Kidney capillary endothelial cell (primary cell): ENCODE measurements at places on chromosomes 7 and 10.

DNA sequence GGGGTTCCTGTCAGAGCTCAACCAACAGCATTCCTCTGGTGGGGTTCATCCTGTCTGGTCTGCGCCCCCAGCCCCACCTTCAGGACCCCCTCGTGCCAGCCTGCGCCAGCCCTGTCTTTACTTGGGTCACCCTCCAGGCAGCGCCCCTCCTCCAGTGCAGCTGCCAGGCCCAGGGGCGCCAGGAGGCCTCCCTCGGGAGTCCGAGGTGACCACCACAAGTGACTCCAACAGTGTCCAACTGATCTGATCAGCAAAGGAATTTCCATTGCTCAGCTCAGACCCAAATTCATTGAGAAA, 10.6 kb downstream of the WDR86 start:
- DNase-seq = no peak

- no peak for DNase-seq
Measured at GRCh38 chr7:140013676-140014075, 49.1 kb downstream of the PARP12 start.

- DNase-seq = peak; percentile 7
Measured at GRCh38 chr7:53218730-53219504, 183.5 kb downstream of the POM121L12 start.

DNA sequence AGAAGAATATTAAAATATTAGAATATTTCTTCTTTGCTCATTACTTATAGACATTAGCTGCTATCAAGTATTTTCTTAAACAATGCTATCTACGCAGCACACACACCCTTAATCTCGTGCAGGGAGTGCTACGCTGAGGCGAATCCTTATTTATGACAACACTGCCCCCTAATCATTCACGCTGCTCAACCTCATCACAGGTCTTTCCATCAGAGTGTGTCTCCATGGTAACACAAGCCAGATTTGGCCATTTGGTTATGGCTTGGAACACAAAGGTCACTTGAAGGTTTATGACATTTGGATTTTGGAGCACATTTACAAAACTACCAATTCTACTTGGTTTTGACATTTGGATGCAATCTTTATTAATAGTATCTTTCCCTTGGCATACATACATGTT, 45.4 kb upstream of the MYO3A start:
- DNase-seq = no peak

DNA sequence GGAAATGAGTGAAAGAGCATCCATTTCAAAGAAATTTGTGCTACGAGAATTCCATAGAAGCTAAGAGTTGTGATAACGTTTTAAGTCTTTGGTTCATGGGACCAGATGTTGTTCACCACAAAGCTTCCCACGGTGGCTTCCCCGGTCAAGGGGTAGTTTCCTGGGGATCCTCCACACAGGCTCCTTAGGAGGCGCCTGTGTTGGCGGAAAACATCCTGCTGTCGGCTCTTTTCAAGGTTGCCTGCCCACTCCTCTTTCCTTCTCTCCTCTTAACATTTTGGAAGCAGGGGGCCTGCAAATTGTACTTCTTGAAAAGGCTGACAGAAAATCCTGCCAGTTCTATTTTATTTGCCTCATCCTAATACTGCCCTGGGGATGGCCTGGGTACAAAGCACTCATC, 398.6 kb downstream of the SORCS1 start:
- no peak for DNase-seq

DNA sequence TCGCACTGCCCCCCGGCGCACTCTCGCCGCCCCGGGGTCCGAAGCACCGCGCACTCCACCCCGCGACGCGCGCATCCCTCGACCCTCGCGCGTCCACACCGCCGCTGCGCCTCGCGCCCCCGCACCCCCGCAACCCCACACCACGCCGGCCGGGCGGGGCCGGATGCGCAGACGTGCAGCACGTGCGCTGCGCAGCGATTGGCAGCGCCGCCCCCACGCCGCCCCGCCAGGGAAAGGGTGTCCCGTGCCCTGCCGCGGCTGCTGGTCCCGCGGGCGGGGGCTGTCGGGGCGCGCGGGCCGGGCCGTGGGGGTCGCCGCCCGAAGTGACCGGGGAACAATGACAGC, 53.7 kb upstream of the KDM7A start:
- DNase-seq = no peak

- no peak for DNase-seq
Measured at GRCh38 chr7:129144834-129145668, 544 bp downstream of the TSPAN33 start.

DNA sequence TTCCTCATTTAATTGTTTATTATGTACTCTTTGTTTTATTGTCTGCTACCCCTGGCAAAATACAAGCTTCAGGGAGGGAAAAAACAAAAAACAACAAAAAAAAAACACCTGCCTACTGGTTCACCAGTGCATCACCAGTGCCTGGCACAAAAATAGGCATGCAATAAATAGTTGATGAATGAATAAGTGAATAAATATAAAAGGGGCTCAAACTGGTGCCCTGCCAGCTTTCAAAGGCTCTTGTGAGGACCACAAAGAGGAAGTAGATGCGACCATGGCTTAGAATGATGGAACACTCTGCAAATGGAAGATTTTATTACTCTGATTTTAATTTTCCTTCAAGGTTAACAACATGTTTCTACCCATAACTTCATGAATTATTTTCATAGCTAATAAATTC, 213.0 kb upstream of the INHBA start:
- no peak for DNase-seq

GRCh38 chr7:25647872-25648271, 419.6 kb upstream of the NPVF start:
- no peak for DNase-seq

- no peak for DNase-seq
Measured at GRCh38 chr10:21488957-21489446, 36.5 kb downstream of the SKIDA1 start.

GRCh38 chr7:66928388-66928787, 7.4 kb downstream of the TMEM248 start:
- no peak for DNase-seq

DNA sequence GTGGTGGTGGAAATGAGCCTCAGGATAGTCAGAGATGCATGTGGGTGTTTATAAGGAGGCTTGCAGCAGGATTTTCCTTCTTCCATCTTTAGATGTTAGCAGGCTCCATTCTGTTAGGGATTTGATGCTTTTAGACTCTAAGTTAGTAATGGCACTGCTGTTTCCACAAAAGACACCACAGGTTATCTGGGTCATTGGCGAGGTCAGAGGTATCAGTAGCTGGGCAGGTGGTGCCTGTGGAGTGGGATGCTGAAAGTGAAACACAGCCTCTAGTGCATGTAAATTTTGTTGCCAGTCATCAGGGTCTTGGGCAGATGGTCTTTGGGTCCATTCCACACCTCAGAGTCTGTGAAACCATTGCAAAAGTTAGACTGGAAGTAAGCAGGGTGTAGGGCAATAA, 833 bp upstream of the PAX4 start:
- DNase-seq = no peak

GRCh38 chr7:150876817-150877526, 24.7 kb downstream of the AOC1 start:
- peak; percentile 40 for DNase-seq
